ENCODE measurements at places on chromosomes 4 and X. TPM values are rescaled to one million over a fixed set of nuclear protein-coding genes. Genes with fewer than 3 reads are reported as not detected.

SSX4 gene
- total RNA-seq = not detected

ODAPH gene
- total RNA-seq = not detected

PARM1 gene
- 27.5 TPM for total RNA-seq

DBET gene
- total RNA-seq = not detected

PAGE2B gene
- total RNA-seq = not detected

BCORL1 gene
- total RNA-seq = 42.5 TPM

CLCN5 gene
- total RNA-seq = 9.5 TPM

REELD1 gene
- total RNA-seq = 0.29 TPM

AFM gene
- total RNA-seq = not detected

PNMA6A gene
- 2.5 TPM for total RNA-seq

RTL5 gene
- 7.5 TPM for total RNA-seq
